ENCODE measurements at places on chromosomes 7 and 10.
A peak's percentile ranks its signal among the peaks of the same experiment; 100 is the strongest.

DNA sequence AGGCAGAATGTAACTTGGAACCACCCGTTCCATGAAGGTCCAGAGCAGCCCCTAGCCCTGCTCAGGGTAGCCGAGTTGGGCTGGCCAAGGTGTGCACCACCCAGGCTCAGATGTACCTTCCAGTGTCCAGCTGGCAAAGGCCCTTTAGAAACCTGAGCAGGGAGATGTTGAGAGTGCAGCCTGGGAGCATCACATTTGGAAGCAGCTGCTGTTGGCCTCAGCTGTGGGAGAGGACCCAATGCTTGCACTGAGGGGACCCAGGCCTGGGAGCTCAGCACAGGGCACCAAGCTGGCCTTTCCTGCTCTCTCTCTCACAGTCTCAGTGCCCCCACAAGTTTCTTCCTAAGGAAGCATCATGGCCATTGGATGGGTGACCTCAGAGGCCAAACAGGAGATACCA is 33.5 kb downstream of the ANXA8 start:
- no peak for DNase-seq

DNA sequence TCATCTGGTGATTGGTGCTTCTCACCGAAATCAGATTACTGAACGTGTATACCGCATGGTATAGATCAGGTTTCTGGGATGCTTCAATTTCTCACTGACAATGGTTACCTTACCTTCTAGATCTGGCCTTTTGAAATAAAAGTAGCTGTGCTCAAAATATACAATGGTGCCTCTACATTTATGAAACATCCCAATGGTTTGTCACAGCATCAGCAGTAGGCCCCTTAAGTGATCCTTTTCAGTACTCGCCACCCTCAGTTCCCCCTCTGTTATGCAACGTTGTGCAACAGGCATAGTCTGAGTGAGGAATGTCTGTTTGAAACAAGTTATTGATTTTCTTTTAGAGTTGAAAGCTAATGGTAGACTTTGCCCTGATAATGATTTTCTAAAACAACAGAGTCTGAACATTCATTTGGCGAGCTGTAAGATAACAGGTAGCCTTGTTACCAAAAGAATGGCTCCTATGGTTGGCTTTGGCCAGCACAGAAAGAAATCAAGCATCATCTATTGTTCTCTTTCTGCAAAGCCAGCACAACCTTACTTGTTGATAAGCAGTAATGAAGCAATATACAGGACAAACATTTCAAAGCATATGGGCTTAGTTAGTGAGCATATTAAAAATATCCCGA is 693.9 kb downstream of the PARD3 start:
- DNase-seq = no peak

- DNase-seq = peak; percentile 78
These were observed 12.3 kb upstream of the MYPN start for GRCh38 chr10:68096913-68097516.

GRCh38 chr10:72030762-72031543 is 57.4 kb downstream of the SPOCK2 start:
- DNase-seq = no peak

GRCh38 chr7:44534087-44534486 is 7.0 kb downstream of the NPC1L1 start:
- DNase-seq = no peak

DNA sequence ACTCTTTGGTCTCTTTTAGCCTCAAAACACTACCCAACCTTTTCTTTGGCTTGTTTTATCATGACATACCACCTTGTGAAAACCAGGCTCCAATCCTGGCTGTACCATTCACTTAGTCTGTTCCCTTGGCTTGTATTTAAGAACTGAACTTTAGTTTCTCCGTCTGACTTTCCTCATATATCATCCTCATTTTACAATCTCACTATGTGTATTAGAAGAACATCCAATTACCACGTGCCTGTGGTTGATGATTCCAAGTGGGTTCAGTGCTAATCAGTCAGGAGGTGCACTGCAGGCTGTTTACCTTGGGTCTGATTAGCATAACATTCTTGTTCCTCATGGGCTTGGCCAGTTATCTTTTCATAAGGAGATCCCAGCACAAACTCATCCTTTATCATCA is 144.8 kb upstream of the KLF14 start:
- DNase-seq = no peak

- DNase-seq = no peak
These were observed 76.6 kb upstream of the PFKP start for GRCh38 chr10:2990764-2991163.

GRCh38 chr10:5458949-5459747 is 40.2 kb downstream of the CALML5 start:
- DNase-seq = no peak

DNA sequence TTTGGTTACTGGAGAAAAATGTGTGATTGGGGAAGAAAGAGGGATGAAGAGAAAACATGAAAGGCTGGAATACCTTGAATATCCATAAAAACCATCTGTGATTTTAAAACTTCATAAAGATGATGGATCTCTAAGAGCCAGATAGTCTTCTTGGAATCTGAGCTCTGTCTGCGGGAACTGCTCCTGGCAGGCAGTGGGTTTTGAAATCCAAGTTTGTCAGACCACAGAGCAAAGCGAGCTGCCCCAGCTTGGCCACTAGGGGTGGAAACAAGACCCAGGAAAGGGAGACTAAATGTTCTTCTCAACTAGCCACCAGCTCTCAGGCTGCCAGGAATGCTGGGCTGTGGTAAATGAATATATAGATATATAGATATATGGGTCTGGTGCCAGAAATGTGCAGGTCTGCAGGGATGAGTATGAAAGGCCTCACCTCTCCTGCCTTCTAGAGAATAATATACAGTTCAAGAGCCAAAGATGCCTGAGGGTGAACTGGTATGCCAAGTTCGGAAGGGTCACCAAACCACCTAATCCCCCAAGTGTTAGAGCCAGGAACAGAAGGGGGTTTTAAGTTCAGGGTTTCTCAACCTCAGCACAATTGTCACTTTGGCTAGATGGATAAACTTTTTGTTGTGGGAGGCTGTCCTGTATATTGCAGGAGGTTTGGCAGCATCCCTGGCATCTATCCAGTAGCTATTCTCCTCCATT is 208.8 kb downstream of the KCNMA1 start:
- peak; percentile 68 for DNase-seq

DNA sequence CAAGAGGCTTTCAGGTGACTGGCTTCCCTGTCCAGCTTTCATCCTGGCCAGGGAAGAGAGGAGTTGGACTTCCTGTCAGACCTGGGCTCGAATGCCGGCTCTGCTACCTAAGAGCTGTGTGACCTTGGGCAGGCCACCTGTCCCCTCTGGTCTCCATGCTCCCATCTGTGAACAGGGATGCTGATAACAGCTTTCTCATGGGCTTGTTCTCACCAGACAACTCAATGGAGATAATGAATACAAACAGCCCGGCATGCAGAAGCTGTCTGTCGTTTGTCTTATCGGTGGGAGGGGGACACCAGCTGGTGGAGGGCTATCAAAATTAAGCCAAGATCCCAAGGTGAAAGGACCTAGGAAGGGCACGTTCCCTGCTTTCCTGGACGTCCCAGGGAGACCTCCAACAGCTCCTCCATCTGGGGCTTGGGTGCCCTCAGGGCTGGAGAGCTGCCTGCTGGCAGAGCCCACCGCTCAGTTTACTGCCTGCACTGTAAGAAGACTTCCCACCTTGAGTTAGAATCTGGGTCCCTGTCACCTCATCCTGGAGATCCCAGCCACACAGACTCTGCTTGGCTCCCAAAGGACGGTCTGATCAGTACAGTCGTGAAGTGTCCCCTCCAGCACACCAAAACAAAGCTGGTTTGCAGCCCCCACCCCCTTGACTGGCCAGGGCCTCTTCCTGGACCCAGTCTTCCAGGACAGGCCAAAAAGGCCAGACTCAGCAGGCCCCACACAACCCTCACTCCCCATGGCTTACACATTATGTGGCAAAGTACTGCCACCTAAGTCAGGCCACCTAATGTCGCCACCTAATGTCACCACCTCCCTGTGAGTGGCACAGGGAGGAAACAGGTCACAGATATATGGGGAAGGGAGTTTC is 40.9 kb downstream of the PPIF start:
- no peak for DNase-seq

GRCh38 chr7:29316926-29317325 is 122.4 kb downstream of the CHN2 start:
- DNase-seq = no peak

DNA sequence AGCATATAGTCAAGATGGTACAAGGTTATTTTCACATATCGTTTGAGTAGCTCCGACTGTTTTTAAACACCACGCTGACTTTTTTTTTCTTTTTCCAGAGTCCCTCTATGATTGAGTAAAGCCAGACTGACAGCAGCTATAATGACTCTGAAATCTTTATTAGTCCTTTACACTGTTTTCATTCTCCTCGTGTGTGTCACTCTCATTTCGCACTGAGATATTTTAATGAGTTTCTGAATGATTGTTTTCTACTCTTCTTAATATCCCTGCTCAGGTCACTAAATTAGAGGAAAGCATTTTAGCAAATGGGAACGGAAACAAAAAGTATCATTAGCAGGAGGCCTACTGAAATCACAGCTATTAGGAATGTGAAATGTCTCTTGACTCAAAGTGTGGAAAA is 162.3 kb upstream of the MTPN start:
- no peak for DNase-seq

- DNase-seq = no peak
These were observed 59.5 kb upstream of the TOMM7 start for GRCh38 chr7:22882106-22882505.

- DNase-seq = no peak
These were observed 88.0 kb downstream of the RAPGEF5 start for GRCh38 chr7:22268884-22269421.

Measured in AG09309 (cell line).